NCI-H510A (cell line): ENCODE measurements at places on chromosomes 4 and X.

GRCh38 chrX:132071254-132071653 is 48.2 kb downstream of the STK26 start:
- DNase-seq: no peak

DNA sequence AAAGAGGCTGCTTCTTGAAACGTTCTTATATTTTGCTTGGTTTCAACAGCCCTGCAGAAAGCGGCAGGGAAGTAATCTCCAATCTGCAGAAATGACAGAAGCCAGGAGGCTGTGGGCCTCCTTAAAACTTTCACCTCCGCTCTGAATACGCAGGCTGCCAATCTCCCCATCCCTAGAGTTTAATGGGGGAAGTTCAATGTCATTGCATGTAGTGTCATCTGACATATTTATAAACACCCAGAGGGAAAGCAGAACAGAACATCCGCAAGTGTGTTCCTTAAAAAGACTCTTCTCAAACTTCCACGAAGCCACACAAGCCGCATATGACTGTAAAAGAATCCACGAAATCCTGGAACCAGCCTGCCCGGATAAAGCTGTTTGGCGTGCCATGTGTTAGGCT is 148.8 kb upstream of the TBL1X start:
- DNase-seq: no peak

DNA sequence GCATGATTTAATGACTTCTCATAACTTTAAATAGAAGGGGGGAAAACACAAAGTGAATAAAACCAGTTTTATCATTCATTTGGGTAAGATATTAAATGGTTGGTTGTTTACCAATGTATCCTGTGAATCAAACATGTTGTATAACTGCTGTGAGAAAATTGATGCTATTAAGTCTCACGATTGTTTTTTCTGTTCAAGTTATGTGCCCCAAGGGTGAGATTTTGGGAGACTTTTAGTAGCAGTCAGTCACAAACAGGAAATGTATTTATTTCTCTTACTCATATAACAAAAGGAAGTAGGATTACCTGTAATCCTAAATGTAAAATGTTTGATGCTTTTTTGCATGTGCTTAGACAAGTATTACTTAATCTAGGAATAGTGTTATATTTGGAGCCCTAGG is 39.2 kb downstream of the MTHFD2L start:
- no peak for DNase-seq

GRCh38 chrX:16788477-16788876 is 2.2 kb downstream of the TXLNG start:
- DNase-seq: no peak

- DNase-seq: no peak
These were observed at the start of gene ENPEP for GRCh38 chr4:110475881-110476818. TSS of gene ENPEP (plus strand) at chr4:110476155. CDS start at chr4:110476415, 260 bp downstream.

- DNase-seq: no peak
These were observed 592.5 kb downstream of the PPARGC1A start for GRCh38 chr4:23297327-23297726.

- no peak for DNase-seq
These were observed 543.8 kb upstream of the SLIT2 start for GRCh38 chr4:19707876-19708275.

DNA sequence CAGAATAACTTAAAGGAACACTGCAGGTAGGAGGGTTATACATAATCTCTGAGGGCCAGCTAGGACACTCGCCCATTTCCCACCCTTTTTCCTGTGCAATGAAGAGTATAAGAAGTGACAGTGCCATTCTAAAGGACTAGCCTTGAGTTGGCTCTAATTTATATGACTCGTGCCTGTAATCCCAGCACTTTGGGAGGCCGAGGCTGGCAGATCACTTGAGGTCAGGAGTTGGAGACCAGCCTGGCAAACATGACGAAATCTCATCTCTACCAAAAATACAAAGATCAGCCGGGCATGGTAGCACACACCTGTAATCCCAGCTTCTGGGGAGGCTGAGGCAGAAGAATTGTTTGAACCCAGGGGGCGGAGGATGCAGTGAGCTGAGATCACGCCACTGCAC is 4.4 kb downstream of the TBC1D1 start:
- no peak for DNase-seq

GRCh38 chrX:40867352-40867751 is 132.0 kb upstream of the MED14 start:
- no peak for DNase-seq

GRCh38 chr4:15851969-15852368 is 73.8 kb downstream of the CD38 start:
- DNase-seq: no peak

GRCh38 chr4:11468901-11469300 is 40.2 kb upstream of the HS3ST1 start:
- no peak for DNase-seq

- no peak for DNase-seq
These were observed 20.5 kb downstream of the SLC25A5 start for GRCh38 chrX:119488749-119489148.

DNA sequence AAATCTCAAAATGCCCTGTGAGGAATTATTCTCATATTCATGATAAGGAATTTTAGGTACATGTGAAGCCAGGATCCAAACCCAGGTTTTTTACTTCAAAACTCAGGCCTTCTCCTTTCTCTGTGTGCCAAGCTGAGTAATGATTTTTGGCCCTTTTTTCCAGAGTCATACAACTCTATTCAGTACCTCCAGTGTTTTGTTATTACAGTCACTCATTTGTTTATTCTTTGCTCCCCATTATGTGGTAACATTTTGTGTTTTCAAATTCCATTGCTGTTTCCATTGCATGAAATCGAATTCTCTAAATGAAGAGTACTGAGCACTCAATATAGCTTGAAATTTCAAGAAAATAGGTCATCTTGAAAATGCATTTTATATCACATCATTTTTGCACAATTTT is 315.4 kb downstream of the NR3C2 start:
- no peak for DNase-seq

DNA sequence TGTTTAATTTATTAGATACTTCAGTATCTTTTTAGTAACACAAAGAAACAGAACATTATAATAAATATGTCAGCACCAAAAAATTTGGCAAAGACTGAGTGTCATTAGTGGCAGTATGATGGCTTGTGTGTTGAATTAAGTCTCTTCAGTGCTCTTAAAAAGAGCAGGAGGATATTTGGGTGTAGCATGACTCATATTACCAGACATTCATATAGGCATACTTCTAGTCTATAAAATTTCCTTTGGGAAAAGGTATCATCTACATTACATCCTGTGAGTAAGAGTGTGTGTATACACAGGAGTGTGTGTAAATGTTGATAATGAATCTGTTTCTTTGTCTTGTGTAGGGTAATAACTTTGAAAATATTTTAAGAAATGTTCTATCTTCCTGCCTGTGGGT is 135.7 kb downstream of the CNKSR2 start:
- no peak for DNase-seq

DNA sequence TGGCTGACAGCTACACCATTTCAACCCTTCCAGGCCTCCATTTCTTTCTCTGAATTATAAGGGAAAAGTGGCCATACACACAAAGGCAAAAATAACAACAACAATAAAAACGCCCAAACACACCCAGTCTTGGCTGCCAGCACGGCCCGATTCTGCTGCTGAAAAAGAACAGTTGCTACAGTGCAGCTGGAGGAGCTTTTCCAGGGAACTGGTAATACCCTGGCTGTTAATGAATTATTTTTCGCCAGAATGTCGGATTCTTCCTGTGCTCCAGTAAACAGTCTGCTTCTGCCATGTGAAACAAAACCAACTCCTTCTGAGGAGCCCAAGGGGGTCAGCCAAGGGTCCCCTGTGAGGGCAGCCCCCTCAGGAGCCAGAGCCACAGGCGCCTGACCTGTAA is 6.6 kb downstream of the RAI2 start:
- DNase-seq: no peak

GRCh38 chr4:26473893-26474292 is 16.4 kb downstream of the CCKAR start:
- DNase-seq: no peak

DNA sequence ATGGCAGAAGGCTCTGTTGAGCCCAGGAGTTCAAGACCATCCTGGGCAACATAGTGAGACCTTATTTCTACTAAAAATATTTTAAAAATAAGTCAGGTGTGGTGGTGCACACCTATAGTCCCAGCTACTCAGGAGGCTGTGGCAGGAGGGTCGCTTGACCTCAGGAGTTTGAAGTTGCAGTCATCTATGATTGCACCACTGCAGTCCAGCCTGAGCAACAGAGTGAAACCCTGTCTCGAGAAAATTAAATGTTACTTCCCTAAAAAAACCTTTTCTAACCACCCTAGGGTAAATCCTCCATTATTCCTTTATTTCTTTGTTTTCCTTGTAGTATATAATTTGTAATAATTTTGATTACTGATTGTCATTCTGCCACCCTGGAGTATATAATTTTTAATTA is 7.9 kb downstream of the FAM200B start:
- DNase-seq: no peak

DNA sequence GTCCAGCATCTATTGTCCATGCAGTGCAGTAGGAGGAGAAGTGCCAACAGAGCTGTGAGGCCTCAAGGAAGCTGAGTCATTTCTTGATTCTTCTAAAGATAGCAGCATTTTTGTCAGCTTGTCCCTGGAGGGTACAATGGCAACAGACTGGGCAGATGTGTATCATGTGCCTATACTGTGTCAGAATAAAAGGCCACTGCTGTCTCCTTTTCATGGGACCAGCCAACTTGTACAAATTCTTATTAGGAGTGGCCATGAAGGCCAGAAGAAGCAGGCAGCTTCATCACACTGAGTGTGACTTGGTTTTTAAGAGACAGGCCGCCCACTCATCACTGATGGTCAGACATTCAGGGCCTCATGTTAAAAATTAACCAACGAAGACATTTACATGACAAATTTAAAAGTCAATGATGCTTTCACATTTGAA is 185.0 kb upstream of the FAM241A start:
- DNase-seq: no peak

- DNase-seq: no peak
These were observed 260.5 kb downstream of the DKK2 start for GRCh38 chr4:106775636-106776035.

DNA sequence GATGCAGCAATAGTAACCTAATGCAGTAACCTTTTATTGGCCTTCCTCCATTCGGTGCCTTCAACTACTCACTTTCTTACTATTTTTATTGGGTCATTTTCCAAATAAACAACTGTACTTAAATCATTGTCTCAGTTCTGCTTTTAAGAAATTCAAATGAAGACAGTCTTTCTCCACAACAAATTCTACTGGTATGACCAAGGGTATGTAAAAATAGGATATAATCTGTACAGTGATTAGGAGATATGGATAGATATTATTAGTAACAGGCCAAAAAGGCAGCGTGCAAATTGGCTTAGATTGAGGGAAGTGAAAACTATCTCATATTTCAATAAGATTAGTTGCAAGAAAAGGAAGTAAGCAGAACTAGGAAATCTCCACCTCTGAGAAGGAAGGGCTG is 177.4 kb upstream of the PPP1R2C start:
- no peak for DNase-seq

GRCh38 chr4:3250956-3251690 is 2.2 kb downstream of the MSANTD1 start:
- DNase-seq: no peak

DNA sequence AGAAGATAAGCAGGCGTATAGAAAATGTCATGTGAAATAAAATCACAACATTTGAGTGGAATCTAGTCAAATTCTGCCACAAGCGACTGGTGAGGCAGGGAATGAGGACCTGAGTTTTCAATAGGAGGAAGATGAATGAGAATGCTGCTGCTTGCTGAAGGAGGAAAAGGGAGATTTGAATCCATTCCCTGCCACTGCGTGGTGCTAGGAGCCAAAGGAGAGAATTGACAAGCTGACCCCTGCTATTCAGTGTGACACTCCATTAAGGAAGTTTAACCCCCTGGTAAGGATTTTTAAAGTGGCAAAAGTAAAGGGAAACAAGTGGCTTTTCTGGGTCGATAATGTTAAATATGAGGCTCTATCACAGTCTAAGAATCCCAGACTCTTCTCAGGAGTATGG is 314.0 kb downstream of the NAF1 start:
- no peak for DNase-seq

- DNase-seq: peak; percentile 23
These were observed 96.6 kb upstream of the BANK1 start for GRCh38 chr4:101693842-101694398.
